Chondrocyte (in vitro differentiated cells): ENCODE measurements at places on chromosomes 3 and 15. TPM values are rescaled to one million over a fixed set of nuclear protein-coding genes. Genes with fewer than 3 reads are reported as not detected.

GRCh38 chr3:157130467-157131251 lies 29.3 kb downstream of the CCNL1 start:
- no peaks in the 10 kb centered on the region for H3K27me3 ChIP-seq
- H3K4me3 ChIP-seq: peak overlapping the region; percentile 14
- no peak for DNase-seq
- H3K36me3 ChIP-seq: no peaks in the 10 kb centered on the region

GRCh38 chr15:55222588-55222987 lies 25.8 kb upstream of the RSL24D1 start:
- no peak for DNase-seq
- H3K4me3 ChIP-seq: no peak overlapping the region
- peaks cover 3% of the 10 kb centered on the region for H3K36me3 ChIP-seq
- no peak overlapping the region for H3K27ac ChIP-seq
- H3K4me1 ChIP-seq: peaks cover 14% of the 10 kb centered on the region

DNA sequence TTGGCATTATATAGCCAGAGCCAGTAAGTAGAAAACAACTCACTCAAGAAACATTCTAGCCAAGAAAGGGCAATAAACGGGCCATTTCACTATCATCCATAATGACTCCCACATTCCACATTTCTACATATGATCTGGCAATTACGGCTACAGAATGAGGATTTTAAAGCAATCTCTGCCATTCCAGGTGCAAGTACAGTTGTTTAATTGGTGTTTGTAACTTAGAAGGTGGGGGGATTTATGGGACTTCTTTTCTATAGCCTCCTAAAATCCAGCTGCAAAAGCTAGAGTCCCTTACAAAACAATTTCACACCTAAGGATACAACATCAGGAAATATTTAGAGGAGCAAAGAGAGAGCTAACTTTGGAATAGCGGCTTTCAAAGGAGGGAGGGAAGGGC lies 295.4 kb upstream of the RORA start:
- no peaks in the 10 kb centered on the region for H3K4me1 ChIP-seq
- peaks cover 9% of the 10 kb centered on the region for H3K27me3 ChIP-seq
- no peak overlapping the region for H3K4me3 ChIP-seq
- H3K27ac ChIP-seq: no peak overlapping the region

- H3K4me1 ChIP-seq: no peaks in the 10 kb centered on the region
- H3K36me3 ChIP-seq: peaks cover 15% of the 10 kb centered on the region
- no peak for DNase-seq
- no peak overlapping the region for H3K27ac ChIP-seq
- H3K27me3 ChIP-seq: no peaks in the 10 kb centered on the region
Observed at GRCh38 chr3:52226229-52226817, 878 bp upstream of the TLR9 start.

GRCh38 chr3:38608086-38608775 lies 41.3 kb downstream of the SCN5A start:
- no peak overlapping the region for H3K27ac ChIP-seq
- peaks cover 2% of the 10 kb centered on the region for H3K27me3 ChIP-seq
- no peaks in the 10 kb centered on the region for H3K4me1 ChIP-seq

GRCh38 chr3:11619946-11620652 lies 23.6 kb downstream of the VGLL4 start:
- H3K4me1 ChIP-seq: peaks cover 93% of the 10 kb centered on the region
- no peak for DNase-seq

DNA sequence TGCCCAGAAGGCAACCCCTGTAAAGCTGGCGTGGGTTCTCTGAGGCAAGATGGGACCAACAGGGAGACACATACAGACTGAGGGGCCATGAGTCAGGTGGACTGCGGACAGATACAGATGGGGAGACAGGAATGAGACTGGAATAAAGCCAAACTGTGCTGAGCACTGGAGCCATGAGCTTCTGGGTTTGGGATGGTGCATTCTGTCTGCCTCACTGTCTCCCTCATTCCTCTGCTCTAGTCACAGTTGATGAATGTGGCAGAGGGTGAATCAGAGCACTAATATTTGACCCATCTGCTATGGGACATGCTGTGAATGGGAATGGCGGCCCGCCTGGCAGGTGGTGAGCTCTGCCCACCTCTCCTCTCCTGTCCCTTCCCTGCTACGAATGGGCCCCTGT lies 262.9 kb downstream of the EPHB1 start:
- DNase-seq: no peak
- no peaks in the 10 kb centered on the region for H3K27me3 ChIP-seq
- no peak overlapping the region for H3K4me3 ChIP-seq
- no peaks in the 10 kb centered on the region for H3K4me1 ChIP-seq

- no peak overlapping the region for H3K27ac ChIP-seq
- DNase-seq: no peak
- no peaks in the 10 kb centered on the region for H3K36me3 ChIP-seq
- no peak overlapping the region for H3K4me3 ChIP-seq
- no peaks in the 10 kb centered on the region for H3K4me1 ChIP-seq
Observed at GRCh38 chr15:49741712-49742111, 120.9 kb downstream of the DTWD1 start.

DNA sequence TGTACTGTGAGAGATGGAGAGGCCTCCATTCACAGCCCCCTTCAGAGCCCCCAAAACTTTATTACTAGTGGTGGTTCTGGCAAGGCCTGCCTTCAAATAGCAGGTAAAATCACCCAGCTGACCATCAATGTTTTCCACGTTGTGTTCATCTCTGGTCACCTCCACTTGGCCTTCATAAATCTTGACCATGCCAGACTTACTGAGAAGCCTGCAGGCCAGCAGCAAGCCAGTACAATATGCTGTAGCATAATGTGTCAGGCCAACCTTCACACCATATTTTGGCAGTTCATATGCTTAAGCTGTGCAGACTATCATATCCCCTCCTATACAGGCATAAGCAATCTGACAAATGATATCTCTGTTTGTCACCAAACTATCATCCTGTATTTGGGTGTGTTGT lies 62.1 kb downstream of the ZNF621 start:
- peaks cover 24% of the 10 kb centered on the region for H3K4me1 ChIP-seq
- peaks cover 2% of the 10 kb centered on the region for H3K27me3 ChIP-seq
- DNase-seq: no peak
- no peaks in the 10 kb centered on the region for H3K36me3 ChIP-seq
- no peak overlapping the region for H3K27ac ChIP-seq
- H3K4me3 ChIP-seq: no peak overlapping the region

GRCh38 chr3:57680046-57680445 lies 12.8 kb downstream of the DENND6A start:
- H3K27ac ChIP-seq: no peak overlapping the region
- no peak for DNase-seq
- no peak overlapping the region for H3K4me3 ChIP-seq
- H3K27me3 ChIP-seq: no peaks in the 10 kb centered on the region

- no peaks in the 10 kb centered on the region for H3K27me3 ChIP-seq
- no peak overlapping the region for H3K27ac ChIP-seq
- no peak overlapping the region for H3K4me3 ChIP-seq
- H3K36me3 ChIP-seq: no peaks in the 10 kb centered on the region
- H3K4me1 ChIP-seq: peaks cover 15% of the 10 kb centered on the region
- no peak for DNase-seq
Observed at GRCh38 chr3:170640737-170641171, 54.9 kb upstream of the SLC7A14 start.

GRCh38 chr3:142046320-142047020 lies 102.9 kb downstream of the TFDP2 start:
- DNase-seq: no peak
- H3K4me3 ChIP-seq: no peak overlapping the region
- H3K4me1 ChIP-seq: no peaks in the 10 kb centered on the region
- peaks cover 2% of the 10 kb centered on the region for H3K36me3 ChIP-seq

GRCh38 chr15:29308299-29308698 lies 38.7 kb upstream of the NSMCE3 start:
- DNase-seq: no peak
- no peak overlapping the region for H3K4me3 ChIP-seq
- H3K27me3 ChIP-seq: no peaks in the 10 kb centered on the region
- H3K4me1 ChIP-seq: peaks cover 12% of the 10 kb centered on the region

GRCh38 chr3:48433472-48434118 lies 3.7 kb upstream of the PLXNB1 start:
- H3K4me3 ChIP-seq: peak overlapping the region; percentile 67
- peaks cover 3% of the 10 kb centered on the region for H3K36me3 ChIP-seq
- peak overlapping the region; percentile 87 for H3K27ac ChIP-seq
- H3K27me3 ChIP-seq: no peaks in the 10 kb centered on the region
- DNase-seq: no peak

DNA sequence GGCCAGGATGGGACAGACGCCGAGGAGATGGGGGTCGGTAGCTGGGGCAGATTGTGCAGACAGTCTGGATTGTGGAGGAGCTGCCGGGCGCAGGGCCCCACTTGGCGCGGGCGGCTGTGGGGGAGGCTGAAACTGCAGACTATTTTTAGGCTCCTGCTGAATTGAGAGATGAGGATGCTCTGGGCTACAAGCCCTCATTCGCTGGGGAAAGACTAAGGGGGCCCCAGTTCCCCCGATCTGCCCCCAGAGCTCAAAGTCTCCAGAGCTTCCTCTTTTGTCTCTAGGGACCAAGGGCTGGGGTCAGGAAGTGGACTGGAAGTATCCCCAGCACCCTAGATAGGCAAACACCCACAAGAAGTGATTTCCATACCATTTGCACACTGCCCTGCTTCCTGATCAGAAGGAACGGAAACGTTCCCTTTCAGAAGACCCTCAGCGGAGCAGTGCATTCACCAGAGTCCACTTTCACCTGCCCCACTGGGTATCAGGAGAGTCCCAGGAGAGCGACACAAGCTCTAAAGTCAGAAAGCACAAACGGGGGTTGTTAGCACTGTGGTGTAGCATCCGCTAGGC lies 29.7 kb downstream of the SEMA7A start:
- no peak for DNase-seq
- peaks cover 23% of the 10 kb centered on the region for H3K4me1 ChIP-seq
- no peak overlapping the region for H3K27ac ChIP-seq
- peaks cover 4% of the 10 kb centered on the region for H3K27me3 ChIP-seq
- no peaks in the 10 kb centered on the region for H3K36me3 ChIP-seq

GRCh38 chr3:190716961-190717360 lies 145.5 kb downstream of the GMNC start:
- no peak overlapping the region for H3K4me3 ChIP-seq
- no peak for DNase-seq
- peaks cover 70% of the 10 kb centered on the region for H3K4me1 ChIP-seq
- no peaks in the 10 kb centered on the region for H3K27me3 ChIP-seq
- no peaks in the 10 kb centered on the region for H3K36me3 ChIP-seq

DNA sequence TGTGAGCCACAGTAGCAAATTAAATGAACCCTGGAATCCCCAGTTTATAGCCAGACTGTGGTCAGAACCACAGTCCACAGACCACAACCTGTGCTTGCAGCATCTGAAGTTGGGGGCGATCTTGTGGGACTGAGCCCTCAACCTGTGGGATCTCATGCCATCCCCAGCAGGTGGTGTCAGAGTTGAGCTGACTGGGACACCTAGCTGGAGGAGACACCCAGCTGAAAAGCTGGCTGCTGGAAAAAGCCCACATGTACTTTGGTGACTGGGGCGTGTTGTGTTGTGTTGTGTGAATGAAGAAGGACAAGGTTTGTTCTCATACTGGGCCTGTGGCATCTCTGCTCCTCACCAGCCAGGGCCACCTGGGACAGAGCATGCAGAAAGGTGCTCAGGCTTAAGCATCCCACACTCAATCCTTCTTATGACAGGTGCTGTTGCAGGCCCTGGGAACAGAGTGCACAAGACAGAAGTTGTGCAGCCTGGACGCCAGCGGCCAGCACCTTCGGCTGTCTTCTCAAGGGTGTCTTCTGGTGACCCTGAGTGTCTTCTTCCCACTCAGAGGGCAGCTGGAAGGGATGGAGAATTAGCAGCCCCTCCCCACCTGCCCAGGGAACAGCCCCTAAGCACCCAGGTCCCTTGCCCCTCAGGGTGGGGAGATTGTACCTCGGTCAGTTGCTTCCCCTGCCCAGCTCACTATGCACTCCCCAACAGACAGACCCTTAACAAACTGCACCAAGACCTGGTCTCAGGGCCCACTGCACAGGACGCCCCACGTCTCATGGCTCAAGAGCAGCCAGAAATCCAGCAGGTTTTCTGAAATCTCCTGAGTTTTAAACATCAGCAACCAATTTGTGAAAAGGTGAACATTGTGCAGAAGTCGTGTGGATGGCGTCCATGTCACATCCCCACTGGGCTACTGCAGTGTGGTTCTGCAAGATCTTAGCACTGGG lies 2.2 kb upstream of the UROC1 start:
- H3K4me3 ChIP-seq: no peak overlapping the region
- no peak overlapping the region for H3K27ac ChIP-seq
- H3K4me1 ChIP-seq: peaks cover 3% of the 10 kb centered on the region
- no peaks in the 10 kb centered on the region for H3K36me3 ChIP-seq

DNA sequence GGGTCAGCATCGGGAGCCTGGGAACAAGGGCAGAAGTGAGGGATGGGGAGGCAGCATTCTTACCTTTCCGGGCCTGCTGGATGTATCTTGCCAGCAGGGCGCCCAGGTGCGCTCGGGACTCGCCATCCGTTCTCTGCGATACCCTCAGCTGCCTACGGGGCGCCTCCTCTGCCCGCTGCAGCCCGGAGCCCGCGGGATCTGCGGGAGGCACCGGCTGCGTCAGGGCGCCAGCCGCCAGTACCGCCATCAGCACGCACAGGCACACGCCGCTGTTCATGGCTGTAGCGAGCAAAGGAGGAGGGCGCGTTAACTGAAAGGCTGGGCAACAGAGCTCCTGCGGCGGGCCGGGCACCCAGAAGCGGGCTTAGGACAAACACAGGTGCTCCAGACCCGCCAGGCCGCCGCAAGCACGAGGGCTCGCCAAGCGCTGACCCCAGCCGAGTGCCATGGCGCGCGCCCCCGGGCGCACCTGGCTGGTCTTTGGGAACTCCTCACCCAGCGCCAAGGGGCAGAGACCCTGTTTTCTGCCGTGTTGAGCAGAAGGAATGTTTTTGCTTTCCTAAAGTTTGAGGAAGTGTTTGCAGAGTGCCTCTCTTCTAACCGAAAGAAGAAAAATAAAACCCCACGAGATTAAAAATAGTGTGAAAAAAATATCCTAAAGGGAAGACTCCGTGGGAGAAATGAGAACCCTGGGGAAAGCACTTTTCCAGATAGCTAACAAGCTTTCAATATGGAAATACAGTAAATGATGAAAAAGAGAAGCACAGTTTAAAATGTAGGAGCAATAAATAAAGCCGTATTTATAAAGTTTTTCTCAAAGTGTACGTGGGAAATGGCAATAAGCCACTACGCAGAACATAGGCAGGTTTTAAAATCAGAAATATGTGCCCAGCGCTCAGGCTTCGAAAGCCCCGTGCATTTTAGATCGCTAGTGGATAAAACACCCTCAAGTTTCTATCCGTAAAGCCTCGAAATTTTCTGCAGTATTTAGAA lies 2.3 kb downstream of the CCK start:
- H3K4me1 ChIP-seq: peaks cover 6% of the 10 kb centered on the region
- DNase-seq: no peak
- H3K27me3 ChIP-seq: peaks cover 43% of the 10 kb centered on the region
- H3K36me3 ChIP-seq: no peaks in the 10 kb centered on the region
- H3K4me3 ChIP-seq: no peak overlapping the region

Gene FOXL2NB
- total RNA-seq: 0.17 to 0.28 TPM in 2 of 3 replicates, not detected in the other

Gene POLQ
- total RNA-seq: 1.0 to 2.9 TPM (median 1.1 TPM) in 3 replicates

Gene PAQR5
- 0.20 TPM in 1 of 3 replicates, not detected in the others for total RNA-seq

Gene DZIP3
- 8.5 to 11.0 TPM (median 9.5 TPM) in 3 replicates for total RNA-seq

Gene SLC51A
- not detected in 3 replicates for total RNA-seq

Gene UROC1
- total RNA-seq: 0.15 TPM in 1 of 3 replicates, not detected in the others

Gene FBLN2
- 284 to 413 TPM (median 394 TPM) in 3 replicates for total RNA-seq

Gene KNL1
- total RNA-seq: 4.7 to 6.0 TPM (median 5.5 TPM) in 3 replicates
